IMR-90 (cell line): ENCODE measurements at places on chromosomes 3 and 15. TPM values are rescaled to one million over a fixed set of nuclear protein-coding genes. Genes with fewer than 3 reads are reported as not detected.

DNA sequence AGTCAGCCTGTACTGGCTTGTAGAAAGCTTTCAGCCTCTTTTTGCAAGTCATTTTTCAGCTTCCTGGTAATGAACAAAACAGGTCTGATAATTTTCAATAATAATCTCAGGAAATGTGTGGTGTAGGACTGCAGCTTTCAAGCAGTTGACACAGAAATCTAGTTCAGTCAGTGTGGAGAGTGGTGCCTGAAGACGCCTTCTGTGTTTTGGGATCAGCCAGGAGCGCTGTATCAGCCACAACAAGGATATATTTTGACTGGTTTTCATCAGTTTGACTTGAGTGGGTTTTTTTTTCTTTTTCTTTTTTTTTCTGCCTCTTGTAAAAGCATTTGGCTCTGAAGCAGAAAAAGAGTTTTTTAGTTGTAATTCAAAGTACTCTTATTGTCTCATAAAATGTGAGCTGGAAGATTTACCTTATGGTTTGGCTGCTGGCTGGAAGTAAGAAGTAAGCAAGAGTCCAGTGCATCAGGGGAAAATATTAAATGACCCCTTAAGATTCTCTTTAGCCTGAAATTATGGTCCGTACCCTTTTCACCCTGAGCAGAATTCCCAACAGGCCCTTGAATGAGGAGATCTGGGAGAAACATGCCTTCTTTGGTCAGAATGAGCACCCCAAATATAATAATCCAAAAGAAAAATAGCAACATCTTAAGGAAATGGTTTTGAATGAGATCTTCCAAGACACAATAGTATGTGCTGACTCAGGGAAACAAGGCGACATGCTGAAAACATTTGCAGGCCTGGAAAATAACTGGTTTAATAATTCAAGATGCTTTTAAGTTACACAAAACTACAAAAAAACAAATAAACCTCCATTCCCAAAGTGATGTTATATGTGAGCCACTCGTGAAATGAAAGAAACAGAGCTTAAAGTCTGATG, 332.7 kb upstream of the ADAMTS9 start:
- no peak for DNase-seq

DNA sequence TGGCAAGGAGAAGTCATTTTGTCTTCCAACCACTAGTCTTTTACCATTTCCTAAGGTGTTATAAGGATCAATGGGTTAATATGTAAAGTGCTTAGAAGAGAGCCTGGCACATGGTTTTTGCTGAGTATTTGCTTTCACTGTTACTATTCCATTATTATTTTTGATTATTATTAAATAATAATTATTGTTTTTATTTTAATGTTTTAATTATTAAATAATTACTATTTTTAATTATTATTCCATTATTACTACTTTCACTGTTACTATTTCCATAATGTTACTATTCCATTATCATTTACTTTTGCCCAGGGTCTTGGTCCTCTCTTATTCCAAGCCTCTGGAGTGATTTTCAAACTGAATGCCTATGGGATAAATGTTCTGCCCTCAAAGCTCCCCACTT, 48.5 kb downstream of the FSTL1 start:
- no peak for DNase-seq

DNA sequence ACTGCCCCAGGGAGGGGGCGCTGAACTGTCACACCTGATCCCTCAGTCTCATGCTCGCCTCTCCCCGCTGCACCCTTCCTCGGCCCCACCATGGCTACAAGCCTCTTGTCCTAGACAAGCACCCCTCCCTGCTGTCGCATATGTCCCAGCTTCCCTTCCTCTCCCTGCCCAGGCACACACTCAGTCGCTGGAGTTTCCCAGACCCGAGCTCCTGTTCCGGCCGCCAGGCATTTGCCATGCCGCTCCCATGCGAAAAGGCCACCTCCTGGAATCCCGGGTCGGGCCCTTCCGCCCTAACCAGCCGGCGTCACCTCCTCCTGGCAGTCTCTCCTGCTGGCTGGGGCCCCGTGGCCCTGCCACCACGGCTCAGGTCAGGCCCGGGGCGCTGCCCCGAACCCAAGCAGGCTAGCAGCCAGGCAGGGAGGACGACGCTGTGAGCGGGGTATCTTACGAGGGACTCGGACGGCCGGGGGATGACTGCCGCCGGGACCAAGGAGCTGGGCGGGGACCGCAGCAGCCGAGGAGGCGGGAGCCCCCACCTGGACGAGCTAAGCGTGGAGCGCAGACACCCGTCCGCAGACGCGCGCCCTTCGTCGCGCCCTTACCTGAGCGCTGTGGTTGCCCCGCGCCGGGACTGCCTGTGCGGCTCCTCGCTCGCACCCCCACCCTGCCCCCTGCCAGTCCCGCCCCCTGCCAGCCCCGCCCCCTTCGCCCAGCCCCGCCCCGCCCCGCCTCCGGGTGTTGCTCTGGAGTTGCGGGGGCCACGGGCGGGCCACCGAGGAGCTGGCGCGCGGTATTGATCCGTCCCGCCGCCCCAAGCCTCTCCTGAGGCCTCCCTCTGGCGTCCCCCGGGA, at the start of gene ALS2CL:
TSS of gene ALS2CL (minus strand) at position 642 of the 854 bp plus-strand sequence. CDS start 4,239 bp downstream, outside the sequence.
- DNase-seq: no peak

The LSAMP gene
- total RNA-seq: 7.9 and 8.1 TPM in 2 replicates

The UMPS gene
- total RNA-seq: 26.7 and 40.5 TPM in 2 replicates

The TYRO3 gene
- total RNA-seq: 10.6 and 11.5 TPM in 2 replicates

- DNase-seq: no peak
Measured at GRCh38 chr3:3699816-3700633, 99.2 kb upstream of the LRRN1 start.

The SELENOS gene
- total RNA-seq: 39.8 and 67.5 TPM in 2 replicates

GRCh38 chr15:66573348-66573718, 7.5 kb upstream of the LCTL start:
- no peak for DNase-seq

The CHCHD4 gene
- total RNA-seq: 9.0 and 12.2 TPM in 2 replicates

The PLCH1 gene
- not detected in 2 replicates for total RNA-seq

The SLC22A14 gene
- under 0.01 TPM in 1 of 2 replicates, not detected in the other for total RNA-seq

DNA sequence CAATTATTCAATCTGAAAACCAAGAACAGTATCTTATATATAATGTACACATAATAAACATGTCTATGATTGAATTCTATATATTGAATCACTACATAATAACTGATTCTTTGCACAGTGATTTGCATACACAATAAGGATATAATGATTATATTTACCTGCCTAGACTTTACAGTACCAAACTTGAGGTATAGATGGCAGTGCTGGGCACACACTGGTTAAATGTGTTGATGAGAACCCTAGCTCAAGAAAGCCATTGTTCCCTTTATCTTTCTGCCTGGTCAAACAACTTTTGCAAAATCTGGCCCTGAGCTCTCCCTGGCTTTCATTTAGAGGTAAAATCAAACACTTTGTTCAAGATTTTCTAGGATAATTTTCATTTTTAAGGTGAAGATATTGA, 697.7 kb downstream of the TUSC7 start:
- peak; percentile 27 for DNase-seq

DNA sequence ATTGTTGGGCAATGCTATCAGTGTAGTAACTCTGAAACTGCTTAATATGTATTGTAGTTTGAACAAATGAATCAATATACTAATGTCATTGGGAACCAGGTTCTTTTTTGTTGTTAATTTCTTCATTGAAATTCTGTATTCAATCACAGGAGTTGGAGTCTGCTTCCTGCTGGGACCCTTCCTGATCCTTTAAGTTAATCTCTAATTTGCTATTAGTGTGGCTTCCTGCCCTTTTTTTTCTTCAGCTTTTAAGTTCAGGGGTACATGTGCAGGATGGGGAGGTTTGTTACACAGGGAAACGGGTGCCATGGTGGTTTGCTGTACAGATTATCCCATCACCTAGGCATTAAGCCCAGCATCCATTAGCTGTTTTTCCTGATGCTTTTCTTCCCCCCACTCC, 21.7 kb downstream of the GPR160 start:
- DNase-seq: no peak

The PRSS50 gene
- total RNA-seq: not detected in 2 replicates

DNA sequence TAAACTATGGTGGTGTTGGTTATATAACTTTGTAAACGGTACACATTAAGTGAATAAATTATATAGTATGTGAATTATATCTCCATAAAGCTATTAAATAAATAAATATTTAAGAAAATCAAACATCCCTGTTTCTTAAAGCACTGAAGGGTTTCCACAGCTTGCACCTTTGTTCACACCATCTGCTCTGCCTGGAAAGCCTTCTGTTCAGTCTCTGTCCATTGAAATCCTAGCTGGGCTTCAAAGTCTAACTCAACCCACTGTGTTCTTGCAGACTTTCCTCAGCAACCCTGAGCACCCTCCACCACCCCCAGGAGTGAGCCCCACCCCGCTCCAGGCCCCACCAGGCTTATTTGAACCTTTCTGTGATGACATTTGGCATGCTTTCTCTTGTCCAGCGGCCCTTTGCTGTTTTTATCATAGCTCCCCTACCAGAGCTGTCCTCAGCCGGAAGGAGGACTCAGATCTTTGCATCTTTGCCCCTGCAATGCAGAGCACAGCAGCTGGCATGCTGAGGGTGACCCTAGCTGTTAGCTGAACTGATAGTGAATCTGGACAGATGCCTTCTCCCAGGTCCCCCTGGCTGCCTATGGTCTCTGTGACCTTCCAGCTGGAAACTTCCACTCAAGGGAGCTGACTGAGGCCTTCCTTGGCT, 105.2 kb downstream of the DAPK2 start:
- DNase-seq: no peak

- DNase-seq: no peak
Measured at GRCh38 chr15:41483115-41483514, 10.6 kb upstream of the ITPKA start.

The PCSK6 gene
- total RNA-seq: not detected in 2 replicates

DNA sequence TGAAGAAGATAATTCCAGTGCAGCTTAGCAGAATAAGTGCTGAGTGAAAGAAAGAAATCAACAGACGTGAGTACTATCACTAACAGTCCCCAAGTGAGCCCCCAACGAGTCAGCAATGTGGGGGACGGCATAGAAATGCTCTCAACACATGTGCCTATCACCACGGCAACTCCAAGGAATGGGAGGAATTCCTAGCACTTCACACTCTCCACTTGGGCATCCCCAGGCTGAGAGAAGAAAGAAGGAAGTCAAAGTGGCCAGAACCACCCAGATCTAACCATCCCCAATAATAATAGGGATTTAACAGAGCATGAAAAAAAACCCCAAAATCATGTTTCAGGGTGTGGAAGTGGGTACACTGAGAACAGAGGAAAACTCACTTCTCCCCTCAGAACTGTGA, 29.3 kb upstream of the CPNE4 start:
- no peak for DNase-seq

DNA sequence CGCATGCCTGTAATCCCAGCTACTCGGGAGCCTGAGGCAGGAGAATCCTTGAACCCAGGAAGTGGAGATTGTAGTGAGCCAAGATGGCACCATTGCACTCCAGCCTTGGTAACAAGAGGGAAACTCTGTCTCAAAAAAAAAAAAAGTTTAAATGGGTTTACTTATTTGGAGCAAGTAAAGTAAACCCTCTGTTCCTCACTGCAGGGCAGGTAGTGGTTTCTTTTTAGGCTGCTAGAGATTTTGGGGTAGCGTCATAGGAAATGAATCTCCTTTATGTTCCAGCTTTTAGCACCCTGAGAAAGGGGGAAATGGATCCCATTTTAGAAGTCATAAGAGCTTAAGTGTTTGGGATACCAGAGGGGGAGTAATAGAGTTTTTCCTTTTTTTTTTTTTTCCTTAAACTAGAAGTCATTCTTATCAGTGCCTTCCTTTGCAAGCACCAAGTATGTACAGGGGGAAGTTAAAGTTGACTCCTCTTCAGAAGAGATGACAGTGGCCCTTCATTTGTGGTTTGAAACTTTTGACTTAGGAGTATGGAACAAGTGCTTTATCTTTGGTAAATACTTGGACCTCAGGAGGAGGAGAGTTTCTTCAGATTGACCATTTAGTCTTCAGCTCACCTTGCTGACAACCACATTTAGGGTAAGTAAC, 8.0 kb downstream of the PXK start:
- no peak for DNase-seq

The ANKRD63 gene
- total RNA-seq: under 0.01 TPM in 1 of 2 replicates, not detected in the other

DNA sequence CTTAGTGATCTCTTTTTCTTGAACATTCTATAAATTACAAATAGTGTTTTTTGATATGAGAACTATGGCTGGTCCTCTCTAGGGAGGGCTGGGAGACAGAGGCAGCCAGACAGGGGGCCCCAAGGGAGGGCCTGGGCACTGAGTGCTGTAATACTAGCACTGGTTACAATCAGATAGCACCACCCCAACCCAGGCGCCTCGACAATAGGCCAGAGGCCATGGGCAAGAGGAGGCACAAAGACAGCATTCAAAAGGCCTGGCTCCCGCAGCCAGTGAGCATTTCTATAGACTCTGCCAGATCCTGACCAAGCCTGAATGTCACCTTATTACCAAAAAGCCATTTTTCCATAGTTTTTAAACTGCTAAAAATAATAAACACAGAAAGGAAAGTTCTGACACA, 158.5 kb downstream of the THRB start:
- DNase-seq: no peak

The FBN1 gene
- 283 and 326 TPM in 2 replicates for total RNA-seq

DNA sequence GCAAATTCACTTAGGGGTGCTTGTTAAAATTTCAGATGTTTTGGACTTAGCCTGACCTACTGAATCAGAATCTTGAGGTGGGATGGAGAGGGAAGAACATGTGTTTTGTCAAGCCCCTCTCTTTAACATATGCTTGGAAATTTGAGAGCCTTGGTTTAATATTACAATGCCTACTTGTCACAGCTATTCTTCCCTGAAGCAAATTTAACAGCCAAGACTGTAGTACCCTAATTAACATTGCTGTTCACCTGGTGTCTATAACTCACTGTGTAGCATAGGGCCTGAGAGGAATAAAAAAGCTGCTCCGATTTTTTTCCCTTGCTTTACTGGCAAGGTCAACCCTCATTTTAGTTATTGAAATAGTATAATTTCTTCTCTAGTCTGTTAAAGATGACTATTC, 880.1 kb downstream of the CADM2 start:
- DNase-seq: no peak

DNA sequence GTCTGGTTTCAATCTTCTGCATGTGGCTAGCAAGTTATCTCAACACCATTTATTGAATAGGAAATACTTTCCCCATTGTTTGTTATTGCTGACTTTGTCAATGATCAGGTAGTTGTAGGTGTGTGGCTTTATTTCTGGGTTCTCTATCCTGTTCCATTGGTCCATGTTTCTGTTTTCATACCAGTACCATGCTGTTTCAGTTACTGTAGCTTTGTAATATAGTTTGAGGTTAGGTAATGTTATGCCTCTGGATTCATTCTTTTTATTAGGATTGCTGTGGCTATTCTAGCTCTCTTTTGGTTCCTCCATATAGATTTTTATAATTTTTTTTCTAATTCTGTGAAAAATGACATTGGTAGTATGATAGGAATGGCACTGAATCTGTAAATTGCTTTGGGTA, 58.3 kb downstream of the LRRC49 start:
- no peak for DNase-seq

The FBXW12 gene
- not detected in 2 replicates for total RNA-seq

The LRRC58 gene
- total RNA-seq: 13.4 and 21.7 TPM in 2 replicates

The RTP3 gene
- total RNA-seq: 0.18 TPM in 1 of 2 replicates, not detected in the other

DNA sequence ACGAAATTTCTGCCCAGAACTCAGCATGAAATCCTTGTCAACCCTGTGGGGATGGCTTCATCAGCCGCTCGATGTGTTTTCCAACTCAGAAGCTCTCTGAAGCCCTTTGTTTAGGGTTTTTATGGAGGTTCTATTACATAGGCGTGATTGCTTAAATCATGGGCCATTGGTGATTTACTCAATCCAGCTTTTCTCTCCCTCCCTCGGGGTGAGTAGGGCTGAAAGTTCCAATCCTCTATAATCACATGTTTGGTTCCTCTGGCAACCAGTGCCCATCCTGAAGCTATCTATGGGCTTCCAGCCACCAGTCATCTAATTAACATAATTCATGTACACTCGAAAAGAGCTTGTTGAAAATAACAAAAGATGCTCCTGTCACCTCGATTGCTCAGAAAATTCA, 51.6 kb downstream of the GATM start:
- DNase-seq: no peak

GRCh38 chr3:124676236-124676635, 54.0 kb upstream of the UMPS start:
- DNase-seq: peak; percentile 87

The GCHFR gene
- 1.4 and 2.3 TPM in 2 replicates for total RNA-seq
